ENCODE measurements at places on chromosomes 3 and 15. TPM values are rescaled to one million over a fixed set of nuclear protein-coding genes. Genes with fewer than 3 reads are reported as not detected.

DNA sequence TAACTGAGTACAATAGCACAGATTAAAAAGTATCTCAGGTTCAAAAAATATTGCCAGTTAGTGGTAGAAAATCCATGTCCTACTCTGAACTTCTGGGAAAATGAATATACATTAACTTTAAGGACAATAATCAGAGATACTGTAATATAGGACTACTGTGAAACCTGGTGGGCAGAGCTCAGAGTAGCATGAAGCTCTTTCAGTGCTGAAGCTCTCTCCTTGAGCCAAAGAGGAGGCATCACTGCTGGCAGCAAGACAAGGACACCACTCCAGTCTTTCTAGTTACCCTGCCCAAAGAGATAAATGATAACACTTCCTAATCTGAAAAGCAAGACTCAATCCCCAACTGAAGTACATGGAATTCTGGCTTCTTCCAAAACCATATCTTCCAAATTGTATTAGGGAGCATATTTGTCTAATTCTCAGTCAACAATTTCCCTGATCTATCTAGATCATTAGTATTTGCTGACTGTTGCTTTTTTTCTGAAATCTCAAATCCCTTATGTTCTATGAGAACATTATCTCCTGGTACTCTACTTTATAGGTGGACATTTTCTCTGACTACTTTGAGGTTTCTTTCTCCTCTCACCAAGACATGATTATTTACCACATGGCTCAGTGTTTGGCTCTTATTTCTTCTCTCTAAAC, 55.9 kb downstream of the CLDN1 start:
- no peak for DNase-seq
- H3K4me1 ChIP-seq, result no peaks in the 10 kb centered on the region
- no peaks in the 10 kb centered on the region for H3K36me3 ChIP-seq

DNA sequence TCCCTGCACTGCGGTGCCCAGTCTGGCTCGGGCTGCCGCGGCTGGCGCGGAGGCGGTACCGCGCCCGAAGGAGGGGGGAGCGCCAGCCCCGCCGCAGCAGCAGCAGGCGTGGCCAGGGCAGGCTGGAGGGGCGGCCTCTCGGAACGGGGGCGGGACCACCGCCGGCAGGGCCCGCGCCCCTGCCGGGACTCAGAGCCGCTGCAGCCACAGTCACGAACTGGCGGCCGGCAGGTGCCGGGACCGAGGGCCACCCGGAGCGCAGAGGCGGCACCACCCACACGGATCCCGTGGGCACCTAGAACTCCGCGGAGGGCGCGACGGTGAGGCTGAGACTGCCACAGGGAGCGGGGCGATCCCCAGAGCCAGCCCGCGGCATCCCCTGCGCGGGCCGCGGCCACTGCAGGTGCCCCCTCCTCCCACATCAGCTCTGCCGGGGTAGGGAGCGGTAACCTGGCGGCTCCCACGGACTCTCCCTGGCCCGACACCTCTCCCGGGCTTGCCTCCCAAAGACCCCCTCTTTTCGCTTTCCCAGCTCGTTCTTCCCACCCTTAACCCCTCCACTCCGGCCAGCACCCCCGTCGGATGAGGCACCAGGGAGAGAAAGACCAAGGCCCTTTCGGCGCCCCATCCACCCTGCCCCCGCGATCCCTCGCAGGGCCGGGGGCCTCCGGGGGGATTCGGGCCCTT, at the start of gene VWA5B2:
Gene VWA5B2, plus strand, starts transcription at position 192 of the 687 bp plus-strand sequence. CDS start 944 bp downstream, outside the sequence.
- peak within 1 kb of the TSS; percentile 39 for H3K4me3 ChIP-seq
- H3K4me1 ChIP-seq, result peaks cover 23% of the 10 kb centered on the region
- no peaks in the 10 kb centered on the region for H3K36me3 ChIP-seq
- DNase-seq, result peak; percentile 65
- no peak within 1 kb of the TSS for H3K27ac ChIP-seq

TNNC1 gene
- 7.1 TPM for total RNA-seq

LEKR1 gene
- not detected for total RNA-seq

MITF gene
- total RNA-seq, result 20.1 TPM

GRCh38 chr3:14042680-14043079, 82.0 kb downstream of the CHCHD4 start:
- H3K4me1 ChIP-seq, result no peaks in the 10 kb centered on the region
- H3K27me3 ChIP-seq, result peaks cover 9% of the 10 kb centered on the region

GRCh38 chr3:112360561-112360960, 27.6 kb downstream of the CD200 start:
- H3K27me3 ChIP-seq, result no peaks in the 10 kb centered on the region
- no peak for DNase-seq
- no peaks in the 10 kb centered on the region for H3K36me3 ChIP-seq
- no peak overlapping the region for H3K4me3 ChIP-seq
